ENCODE measurements at places on chromosomes 6 and 20.

DNA sequence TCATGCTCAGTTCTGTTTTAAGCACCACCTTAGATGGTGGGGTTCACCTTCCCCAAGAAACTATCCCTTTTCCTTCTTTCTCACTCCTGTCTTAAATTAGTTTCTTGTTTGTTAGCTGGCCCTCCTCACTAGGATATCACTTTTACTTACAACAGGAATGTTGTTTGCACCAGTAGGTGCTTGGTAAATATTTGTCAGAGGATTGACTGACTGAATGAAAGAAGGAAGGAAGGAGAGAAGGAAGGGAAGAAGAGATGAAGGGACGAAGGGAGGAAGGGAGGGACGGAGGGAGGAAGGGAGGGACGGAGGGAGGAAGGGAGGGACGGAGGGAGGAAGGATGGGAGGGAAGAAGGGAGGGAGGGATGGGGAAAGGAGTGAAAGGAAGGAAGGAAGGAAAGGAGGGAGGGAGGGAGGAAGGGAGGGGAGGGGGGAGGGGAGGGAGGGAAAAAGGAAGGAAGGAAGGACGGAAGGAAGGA, 505 bp upstream of the KCNK15 start:
- DNase-seq, result no peak

DNA sequence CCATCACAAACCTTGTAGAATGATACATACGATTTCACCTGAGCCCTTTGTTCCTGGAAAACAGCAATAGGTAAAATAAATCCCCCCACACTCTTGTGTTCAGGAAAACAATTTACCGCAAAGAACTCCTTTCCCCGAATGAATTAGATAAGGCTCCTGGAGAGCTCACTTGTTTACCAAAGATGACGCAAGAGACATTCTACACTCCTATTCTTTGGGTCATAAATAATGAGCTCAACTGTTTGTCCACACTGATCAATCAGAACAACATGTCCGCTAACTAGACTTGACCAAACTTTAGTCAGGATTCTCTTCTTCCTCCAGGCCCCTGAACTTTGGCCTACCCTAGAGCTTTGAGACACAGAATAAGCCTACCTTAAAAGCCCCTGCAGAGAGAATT, 271.9 kb upstream of the OPRM1 start:
- no peak for DNase-seq

GRCh38 chr20:58695084-58695722, 2.6 kb downstream of the NPEPL1 start:
- no peak for DNase-seq

DNA sequence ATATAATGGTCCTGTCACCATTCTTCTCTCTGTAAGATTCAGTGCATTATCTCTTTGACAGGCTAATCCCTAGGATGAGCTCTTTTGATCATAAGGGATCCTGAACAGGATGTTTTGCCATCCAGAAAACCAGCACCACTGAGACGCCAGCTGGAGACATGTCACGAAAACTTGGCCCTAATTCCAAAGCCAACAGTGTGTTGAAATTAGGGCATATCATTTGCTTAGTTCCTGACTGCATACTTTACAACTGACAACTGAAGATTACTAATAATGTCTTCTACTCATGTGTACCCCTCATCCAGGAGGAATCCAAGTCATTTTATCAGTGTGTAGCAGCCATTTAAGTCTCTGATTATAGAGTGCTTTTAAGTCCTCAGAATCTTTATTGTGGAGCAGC, 243.6 kb downstream of the KCNQ5 start:
- no peak for DNase-seq

DNA sequence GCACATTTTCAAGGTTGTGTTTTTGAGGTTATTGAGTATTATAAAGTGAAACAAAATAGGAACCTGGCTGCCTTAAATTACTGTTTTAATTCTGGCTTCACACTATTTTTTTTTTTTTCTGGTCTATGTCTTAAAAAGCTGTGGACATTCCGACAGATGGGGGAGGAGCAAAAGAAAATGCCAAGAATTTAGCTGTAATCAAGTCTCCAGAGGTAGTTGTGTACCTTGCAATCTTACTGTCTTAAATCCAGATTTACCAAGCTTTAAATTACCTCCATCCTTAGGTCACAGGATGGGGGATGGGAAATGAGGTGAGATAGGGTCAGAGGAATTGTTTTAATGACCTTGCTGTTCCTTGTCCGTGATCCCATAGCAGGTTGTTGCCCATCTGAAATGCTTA, 182.8 kb downstream of the UTRN start:
- DNase-seq, result no peak

- DNase-seq, result no peak
These were observed 39.7 kb downstream of the TAF4 start for GRCh38 chr20:62025832-62026563.

DNA sequence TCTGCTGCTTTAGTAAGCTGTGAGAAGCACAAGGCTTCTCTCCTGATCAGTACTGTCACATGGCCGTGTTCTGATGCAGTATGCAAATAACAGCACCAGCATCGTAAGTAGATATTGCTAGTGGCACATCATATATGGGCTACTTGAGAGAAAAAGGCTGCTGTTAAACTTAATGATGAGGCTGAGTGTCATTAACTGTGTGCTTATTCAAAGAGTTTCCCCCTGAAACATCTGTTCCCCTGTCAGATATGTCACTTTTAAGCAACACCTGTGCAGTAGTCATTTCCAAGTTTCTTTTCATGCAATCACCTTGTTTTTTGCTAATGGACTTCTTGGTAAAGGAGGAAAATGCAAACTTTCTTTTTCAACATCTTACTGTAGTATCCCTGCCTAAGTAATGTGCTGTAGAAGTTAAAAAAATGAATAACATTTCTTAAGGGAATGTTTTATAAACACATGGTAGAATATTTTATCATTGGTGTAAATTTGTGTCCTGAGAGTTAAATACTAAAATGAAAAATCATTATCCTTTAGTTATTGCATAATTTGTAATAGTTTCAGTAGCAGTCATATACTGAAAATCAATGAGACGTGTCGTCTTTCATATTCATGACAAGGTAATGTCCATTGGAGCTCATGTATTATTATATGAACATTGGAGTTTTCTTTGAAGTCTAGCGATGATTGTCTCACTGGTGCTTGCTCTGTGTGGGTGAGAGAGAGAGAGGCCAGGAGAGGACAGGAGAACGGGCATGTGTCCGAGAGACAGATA, 366.3 kb downstream of the CDKAL1 start:
- no peak for DNase-seq

- no peak for DNase-seq
These were observed 108.8 kb downstream of the HUS1B start for GRCh38 chr6:548091-548490.

- no peak for DNase-seq
These were observed 281.6 kb upstream of the ZFP64 start for GRCh38 chr20:52473186-52473585.

GRCh38 chr6:20366082-20366830, 35.4 kb upstream of the E2F3 start:
- DNase-seq, result no peak

GRCh38 chr20:60144404-60144803, 186.2 kb downstream of the CDH26 start:
- DNase-seq, result no peak

All from endothelial cell (in vitro differentiated cells).